ENCODE measurements at places on chromosomes 6 and 20.
A peak's percentile ranks its signal among the peaks of the same experiment; 100 is the strongest.

DNA sequence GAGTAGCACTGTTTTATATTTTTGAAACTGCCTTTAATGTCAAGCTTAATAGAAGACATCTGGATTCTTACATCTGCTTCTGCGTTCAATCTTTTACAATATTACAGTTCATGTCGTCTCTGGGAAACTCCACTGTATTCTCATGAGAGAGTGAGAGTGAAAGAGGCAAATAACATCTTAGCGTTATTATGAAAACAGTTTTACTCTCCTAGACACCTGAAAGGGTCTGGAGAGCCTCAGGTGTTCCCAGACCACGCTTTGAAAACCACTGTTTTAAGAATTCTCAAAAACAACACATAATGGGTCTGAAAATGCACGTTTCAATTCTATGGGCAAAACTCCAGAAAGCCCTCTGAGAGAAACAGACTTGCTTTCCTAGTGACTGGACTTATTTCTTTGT is 63.3 kb downstream of the ARHGAP18 start:
- no peak for DNase-seq

DNA sequence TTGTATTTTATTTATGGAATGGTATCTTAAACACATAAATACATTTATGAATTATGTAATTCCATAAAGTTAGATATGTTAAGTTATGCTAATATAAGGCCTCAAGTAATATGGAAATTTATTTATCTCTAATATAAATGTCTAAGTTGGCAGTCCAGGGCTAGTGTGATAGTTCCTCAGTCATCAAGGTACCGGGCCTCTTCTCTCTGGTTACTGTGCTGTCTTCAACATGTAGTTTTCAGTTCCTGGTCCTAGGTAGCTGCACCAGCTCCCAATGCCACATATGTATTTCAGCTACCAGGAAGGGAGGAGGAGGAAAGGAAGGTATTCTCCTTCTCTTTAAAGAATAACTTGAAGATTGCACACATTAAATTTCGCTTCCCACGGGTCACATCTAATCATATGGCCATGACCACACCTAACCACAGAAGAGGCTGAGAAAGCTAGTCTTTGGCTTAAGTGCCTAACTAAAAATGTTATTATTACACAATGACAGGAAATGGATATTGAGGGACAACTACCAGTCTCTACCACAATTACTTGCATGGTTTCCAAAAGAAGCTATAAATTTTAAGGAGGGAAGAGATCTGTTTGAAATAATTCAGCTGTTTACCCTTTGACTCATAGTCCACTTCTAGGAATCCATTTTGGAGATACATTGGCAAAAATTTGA is 68.6 kb downstream of the BCKDHB start:
- no peak for DNase-seq

- no peak for DNase-seq
These were observed 178.8 kb downstream of the SCP2D1 start for GRCh38 chr20:18992418-18992817.

DNA sequence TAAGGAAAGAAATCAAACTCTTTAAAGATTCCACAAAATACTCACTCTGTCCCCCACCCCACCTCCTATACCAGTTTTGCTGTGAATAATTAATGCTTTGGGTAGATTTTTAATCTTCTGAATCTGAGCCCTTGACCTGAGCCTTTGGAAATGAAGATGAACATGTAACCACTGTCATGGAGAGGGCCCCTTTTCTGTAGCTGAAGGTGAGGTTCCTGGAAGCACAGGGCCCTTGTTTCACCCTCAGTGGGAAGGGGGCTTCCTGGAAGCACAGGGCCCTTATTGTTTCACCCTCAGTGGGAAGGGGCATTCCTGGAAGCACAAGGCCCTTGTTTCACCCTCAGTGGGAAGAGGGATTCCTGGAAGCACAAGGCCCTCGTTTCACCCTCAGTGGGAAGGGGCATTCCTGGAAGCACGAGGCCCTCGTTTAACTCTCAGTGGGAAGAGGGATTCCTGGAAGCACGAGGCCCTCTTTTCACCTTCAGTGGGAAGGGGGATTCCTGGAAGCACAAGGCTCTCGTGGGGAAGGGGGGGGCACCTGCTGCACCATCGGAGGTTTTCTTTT is 75.7 kb downstream of the DACT2 start:
- no peak for DNase-seq

DNA sequence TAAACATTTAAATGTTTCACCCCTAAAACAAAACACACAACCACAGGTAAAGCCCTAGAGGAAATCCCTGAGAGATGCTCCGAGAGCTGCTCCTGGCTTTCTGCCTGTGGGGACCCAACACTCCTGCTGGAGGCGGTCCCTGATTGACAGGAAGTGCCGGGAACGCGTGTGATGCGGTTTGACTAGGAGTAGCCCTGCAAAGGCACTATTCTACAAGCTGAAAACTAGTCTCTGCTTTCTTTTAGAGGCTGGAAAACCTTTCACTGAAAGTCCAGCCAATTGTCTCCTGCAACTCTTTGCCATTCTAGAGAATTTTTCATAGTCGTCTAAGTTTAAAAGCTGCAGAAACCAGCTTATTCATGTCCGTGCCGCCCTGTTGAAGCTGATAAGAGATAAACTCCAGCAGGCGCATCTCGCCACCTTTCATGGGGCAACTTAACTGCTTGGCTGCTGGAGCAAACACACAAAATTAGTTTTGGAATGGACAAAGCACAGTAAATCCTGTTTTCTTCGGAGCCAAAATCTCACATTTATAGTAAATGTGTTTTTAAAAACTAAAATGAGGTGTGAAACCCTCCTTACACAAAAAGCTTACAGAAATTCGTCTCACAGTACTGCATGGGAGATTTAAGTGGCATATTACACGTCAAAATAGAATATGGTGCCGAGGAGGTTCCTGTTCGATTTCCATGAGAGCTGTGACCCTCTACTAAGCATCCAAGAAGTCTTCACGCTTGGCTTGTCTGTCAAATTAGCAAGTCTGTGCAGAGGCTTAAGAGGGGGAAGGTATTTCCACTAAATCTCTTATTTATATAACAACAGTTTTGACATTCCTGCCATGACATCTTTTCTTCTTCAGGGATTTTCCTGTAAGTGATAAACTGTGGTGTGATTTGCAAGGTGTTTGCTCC is 46.9 kb downstream of the DACT2 start:
- no peak for DNase-seq

- no peak for DNase-seq
These were observed 94.8 kb downstream of the CD40 start for GRCh38 chr20:46212876-46213275.

- DNase-seq: no peak
These were observed 178.5 kb downstream of the SASH1 start for GRCh38 chr6:148521158-148521557.

GRCh38 chr6:160065200-160065599 is 56.4 kb upstream of the SLC22A1 start:
- no peak for DNase-seq

DNA sequence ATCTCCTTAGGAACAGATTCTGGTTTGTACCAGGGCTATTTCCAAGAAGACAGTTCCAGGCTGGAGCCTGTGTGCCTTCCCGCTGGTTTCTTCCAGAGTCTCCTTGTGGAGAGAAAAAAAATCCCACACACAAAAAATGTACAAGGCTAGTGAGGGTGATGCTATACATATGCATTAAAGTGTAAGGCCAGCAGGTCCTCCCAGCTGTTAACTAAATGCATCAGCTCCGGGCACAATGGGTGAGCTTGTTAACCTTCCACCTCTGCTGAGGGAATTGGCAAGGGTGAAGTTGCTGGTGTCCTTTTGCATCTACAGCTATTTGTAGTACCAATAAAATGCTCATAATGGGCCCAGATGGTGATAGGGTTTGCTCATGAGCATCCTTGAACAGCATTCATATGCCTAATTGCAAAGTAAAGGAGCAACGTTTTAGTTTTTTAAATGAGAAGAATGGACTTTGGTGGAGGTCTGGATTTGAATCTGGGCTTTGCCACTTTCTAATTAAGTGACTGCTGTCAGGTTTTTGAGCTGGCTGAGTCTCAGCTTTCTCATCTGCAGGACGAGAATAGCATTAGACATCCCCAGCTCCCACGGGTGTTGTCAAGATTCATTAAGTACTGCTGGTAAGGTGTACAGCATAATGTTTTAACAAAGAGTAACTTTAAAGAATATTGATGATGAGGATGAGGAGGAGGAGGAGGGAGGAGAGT is 361.8 kb downstream of the QKI start:
- DNase-seq: no peak

GRCh38 chr20:12695937-12696336 is 312.8 kb upstream of the SPTLC3 start:
- no peak for DNase-seq

- DNase-seq: peak; percentile 32
These were observed 332.0 kb downstream of the BTBD9 start for GRCh38 chr6:38307740-38308139.

DNA sequence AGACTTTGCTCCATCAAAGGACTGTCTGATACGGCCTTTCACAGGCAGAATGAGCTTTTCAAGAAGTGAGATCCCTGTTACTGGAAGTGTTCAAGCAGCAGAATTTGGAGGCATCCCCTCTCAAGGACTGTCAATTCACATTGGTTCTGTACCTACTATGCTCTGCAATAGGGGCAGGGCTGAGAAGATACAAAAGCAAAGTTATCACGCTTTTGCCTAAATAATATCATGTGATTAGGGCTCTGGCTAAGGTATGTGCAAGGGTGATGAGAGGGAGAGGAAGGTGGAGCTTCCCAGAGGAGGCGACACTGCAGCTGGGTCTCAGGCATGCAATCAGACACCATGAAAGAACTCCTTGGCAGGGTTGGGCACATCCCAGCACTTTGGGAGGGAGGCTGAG is 80.2 kb upstream of the PIM1 start:
- DNase-seq: no peak

- DNase-seq: no peak
These were observed 12.9 kb downstream of the MAPRE1 start for GRCh38 chr20:32832664-32833063.

DNA sequence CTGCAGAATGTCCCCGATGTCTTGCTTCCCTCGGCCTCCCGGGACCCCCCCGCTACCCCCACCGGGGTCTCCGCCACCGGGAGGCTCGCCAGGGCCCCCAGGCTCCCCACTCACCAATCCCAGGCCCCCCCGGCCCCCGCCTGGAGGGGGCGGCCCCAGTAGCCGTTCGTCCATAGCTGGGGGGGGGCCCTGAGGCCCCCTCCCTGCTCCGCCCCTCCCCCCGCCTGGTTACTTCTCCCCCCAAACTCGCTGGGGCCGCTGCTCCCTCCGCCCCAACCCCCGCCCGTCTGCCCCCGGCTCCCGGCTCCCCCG is 304 bp downstream of the PBX2 start:
- no peak for DNase-seq

DNA sequence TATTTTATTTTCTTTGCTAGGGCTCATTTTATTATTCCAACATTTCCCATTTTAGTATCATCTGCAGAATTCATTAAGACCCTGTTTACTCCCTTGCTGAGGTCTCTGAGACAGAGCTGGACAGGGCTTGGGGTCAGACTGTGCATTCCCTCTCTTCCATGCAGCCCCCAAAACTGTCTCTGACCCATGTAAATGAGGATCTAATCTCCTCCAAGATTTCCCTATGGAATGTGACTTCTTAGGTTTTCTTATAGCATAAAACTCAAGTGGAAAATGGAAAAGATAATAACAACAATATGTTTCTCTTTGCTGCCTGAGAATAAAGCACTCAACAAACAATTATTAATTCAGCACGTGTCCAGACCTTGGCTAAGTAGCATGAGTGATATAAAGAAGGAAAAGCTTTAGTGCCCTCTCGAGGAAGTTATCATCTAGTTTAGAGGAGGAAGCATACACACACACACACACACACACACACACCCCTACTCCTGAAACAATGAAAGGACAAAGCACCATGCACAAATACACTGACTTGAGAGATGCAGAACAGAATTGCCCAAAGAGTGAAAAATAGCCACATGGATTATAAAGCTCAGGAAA is 815.5 kb downstream of the BCKDHB start:
- DNase-seq: no peak

DNA sequence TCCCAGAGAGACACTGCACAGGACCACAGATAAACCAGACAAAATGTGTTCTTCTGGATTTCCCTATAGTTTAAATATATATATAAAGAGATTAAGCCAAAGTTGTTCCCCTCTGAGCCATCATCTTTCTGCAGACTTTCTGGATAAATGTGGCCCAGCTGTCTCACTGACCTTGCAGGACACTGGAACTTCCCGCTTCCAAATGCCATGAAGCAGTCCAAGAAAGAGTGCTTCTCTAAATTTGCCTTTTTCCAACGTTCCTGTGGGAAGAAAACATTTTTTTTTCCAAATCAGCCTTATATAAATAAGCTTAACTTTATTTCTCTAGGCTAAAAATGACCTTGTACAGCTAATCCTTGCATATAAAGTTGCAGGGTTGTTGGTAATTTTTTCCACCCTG is 65.7 kb downstream of the CYP39A1 start:
- no peak for DNase-seq

- DNase-seq: no peak
These were observed 12.9 kb downstream of the ITCH start for GRCh38 chr20:34375977-34376430.

DNA sequence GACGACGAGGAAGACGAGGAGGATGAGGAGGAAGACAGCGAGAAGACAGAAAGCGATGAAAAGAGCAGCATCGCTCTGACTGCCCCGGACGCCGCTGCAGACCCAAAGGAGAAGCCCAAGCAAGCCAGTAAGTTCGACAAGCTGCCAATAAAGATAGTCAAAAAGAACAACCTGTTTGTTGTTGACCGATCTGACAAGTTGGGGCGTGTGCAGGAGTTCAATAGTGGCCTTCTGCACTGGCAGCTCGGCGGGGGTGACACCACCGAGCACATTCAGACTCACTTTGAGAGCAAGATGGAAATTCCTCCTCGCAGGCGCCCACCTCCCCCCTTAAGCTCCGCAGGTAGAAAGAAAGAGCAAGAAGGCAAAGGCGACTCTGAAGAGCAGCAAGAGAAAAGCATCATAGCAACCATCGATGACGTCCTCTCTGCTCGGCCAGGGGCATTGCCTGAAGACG is 116.9 kb downstream of the TMEM242 start:
- no peak for DNase-seq

DNA sequence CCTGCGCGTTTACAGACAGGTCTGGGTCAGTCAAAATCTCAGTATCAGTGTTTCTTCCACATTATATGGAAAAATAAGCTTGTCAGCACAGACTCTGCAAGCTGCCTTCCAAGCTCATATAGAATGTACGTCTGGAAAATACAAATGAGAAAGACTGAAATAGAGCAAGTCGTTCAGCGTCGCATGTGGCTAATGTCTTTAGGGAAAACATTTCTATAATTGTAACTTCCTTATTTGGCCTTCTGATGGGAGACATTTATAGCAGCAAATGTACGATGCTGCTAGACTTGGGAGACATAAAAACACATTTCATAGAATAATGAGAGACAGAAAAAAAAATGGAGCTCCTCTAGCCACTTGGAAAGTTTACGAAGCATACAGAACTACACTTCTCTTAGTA is 122.2 kb downstream of the KIF16B start:
- DNase-seq: no peak

Data from GM20000 (cell line).